ENCODE measurements at places on chromosomes 5 and 9.

DNA sequence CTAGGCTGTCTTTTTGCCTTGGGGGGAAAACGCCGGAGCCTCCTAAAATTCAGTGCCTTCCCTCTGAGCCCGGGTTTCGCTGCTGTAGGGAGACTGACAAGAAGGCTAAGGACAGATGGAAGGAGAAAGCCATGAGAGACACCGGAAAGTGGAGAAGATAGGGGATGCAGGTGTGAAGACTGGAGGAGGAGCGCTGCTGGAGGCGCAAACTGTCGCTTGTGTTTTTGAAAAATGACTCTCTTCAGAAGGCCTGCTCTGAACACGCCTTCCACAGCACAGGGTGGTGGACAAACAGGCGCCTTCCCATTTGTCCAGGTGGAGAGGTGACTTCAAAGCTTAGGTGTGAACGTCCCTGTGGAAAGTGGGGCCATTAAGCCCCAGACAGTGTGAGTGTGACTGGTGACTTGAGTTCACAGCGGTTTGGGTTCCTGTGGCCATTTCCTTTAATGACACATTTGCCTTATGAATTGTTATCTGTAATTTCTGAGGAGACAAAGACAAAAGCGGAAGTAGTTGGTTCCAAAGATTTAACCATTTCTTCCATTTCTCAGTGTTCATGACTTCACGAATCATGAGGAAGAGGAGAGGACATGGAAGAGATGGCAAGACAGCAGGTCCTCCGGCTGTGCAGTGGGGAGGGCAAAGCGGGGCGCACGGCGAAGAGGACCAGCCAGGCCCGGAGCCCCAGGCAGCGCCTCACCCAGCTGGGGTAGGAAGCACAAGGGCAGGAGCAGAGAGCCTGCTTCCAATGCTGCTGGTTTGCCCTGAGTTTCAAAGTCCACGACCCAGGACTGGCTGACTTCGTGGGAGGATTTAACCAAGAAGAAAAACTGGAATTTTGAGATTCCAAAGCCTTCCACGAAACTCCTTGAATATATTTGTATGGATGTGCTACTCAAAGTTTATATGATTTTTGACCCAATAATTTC lies 27.8 kb upstream of the SEMA4D start:
- DNase-seq, result no peak

- no peak for DNase-seq
These were observed 1852.8 kb downstream of the EFNA5 start for GRCh38 chr5:105817914-105818313.

- DNase-seq, result peak; percentile 97
These were observed 365.7 kb downstream of the SPATA31D1 start for GRCh38 chr9:82354279-82354659.

DNA sequence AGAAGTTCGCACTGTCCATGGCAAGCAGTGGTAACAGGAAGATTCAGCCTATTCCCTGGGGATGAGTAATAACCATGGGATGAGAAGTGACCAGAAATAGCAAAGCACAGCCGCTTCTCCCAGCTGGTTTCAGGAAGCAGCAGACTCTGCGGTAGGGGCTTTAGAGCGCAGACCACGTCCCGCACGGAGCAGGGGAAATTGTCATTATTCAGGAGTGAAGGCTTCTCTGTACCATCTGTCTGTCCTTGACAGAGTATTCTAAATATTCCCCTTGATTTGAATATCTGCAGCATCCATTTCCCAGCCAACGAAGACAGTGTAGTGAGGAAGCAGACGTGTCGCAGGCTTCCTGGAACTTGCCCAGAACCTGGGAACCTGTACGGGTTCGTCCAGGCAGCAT lies 159.6 kb downstream of the NXNL2 start:
- DNase-seq, result peak; percentile 69

GRCh38 chr9:74557571-74557970 lies 60.4 kb downstream of the RORB start:
- no peak for DNase-seq

DNA sequence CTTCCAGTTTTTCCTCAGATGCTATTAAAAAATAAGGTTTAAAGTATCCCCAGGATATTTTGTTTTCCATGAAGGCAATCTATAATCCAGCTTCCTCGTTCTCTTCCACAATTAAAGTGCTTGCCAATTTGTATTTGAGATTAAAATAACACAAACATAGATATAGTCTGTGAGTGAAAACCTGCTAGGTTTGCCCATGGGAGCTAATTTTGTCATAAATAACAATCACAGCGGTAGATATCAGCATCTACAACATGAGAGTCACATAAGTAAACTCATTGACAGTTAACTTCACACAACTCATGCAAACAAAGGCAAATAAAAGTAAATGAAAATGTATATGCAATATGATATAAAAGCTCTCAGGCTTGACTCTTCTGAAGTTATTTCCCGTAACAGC lies 29.2 kb upstream of the RASGRF2 start:
- no peak for DNase-seq

DNA sequence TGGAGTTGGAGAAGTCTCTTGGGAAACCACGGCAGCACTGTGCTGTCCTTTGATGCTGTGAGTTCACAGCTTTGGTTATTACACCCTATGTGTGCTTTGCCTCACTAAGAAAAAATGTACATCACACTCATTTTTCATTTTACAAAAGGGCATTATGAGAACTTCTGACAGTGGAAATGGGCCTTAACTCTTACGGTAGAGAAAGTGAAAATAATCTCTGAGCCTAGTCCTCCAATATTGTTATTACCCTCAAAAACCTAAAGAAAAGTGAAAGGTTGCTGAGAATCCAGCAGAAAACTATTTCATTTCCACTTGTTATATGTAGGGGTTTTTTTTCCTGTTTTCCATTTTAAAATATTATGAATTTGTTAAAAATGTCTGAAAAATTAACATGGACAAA lies 8.2 kb upstream of the OR13D1 start:
- DNase-seq, result no peak

DNA sequence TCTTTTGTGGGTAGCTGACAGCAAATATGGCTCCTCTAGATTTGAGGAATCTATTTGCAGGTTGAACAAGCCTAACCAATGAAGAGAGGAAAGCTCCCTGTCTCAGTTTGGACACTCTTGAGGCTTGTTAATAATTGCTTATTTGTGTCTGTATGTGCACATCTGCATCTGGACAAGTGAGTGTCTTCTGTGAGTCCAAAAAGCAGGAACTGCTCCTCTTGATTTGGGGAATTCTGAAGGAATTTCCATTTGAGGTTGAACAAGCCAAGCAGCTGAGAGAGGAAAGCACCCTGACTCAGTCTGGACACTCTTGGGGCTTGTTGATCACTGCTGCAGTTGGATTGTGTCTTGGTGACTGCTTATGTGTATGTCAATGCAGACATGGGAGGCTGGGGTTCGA lies 211.6 kb downstream of the DTWD2 start:
- no peak for DNase-seq

GRCh38 chr9:117546894-117547678 lies 132.2 kb upstream of the ASTN2 start:
- DNase-seq, result no peak

GRCh38 chr9:116945817-116946216 lies 258.7 kb downstream of the TRIM32 start:
- DNase-seq, result no peak

DNA sequence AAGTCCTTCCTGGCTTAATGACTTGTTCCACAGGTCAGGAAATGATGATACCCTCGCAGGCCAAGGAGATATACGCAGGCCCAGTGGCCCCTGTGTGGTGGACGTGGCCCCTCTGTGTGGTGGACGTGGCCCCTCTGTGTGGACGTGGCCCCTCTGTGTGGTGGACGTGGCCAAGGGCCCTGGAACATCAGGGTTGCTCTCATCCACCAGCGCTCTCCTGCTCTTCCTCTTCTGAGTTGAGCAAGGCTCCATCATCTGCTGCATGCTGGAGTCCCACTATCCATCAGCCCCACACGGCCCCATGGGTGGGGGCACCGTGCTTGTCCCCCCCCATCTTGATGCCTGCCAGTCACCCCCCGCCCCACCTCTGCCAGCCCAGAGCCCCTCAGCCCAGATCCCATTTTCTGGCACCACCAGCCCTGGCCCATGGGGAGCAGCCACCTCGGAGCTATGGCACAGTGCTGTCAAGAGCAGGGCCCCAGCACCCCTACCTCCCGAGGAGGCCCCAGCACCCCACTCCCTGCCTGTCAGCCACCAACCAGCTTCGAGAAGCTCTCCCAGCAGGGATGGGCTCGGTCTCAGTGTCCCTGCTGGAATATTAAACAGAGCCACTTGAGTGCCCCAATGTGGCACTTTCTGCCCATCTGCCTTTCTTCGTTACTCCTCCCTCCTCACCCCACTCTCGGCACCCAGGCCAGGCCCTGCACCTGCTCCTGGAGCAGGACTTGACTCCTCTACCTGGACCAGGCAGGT lies 8.1 kb downstream of the LRRC14B start:
- no peak for DNase-seq

- DNase-seq, result no peak
These were observed 37.4 kb downstream of the ZFAND5 start for GRCh38 chr9:72327631-72328030.

GRCh38 chr5:14678773-14679334 lies 14.3 kb downstream of the OTULIN start:
- DNase-seq, result no peak

GRCh38 chr9:107176436-107177151 lies 106.5 kb upstream of the RAD23B start:
- DNase-seq, result peak; percentile 81

DNA sequence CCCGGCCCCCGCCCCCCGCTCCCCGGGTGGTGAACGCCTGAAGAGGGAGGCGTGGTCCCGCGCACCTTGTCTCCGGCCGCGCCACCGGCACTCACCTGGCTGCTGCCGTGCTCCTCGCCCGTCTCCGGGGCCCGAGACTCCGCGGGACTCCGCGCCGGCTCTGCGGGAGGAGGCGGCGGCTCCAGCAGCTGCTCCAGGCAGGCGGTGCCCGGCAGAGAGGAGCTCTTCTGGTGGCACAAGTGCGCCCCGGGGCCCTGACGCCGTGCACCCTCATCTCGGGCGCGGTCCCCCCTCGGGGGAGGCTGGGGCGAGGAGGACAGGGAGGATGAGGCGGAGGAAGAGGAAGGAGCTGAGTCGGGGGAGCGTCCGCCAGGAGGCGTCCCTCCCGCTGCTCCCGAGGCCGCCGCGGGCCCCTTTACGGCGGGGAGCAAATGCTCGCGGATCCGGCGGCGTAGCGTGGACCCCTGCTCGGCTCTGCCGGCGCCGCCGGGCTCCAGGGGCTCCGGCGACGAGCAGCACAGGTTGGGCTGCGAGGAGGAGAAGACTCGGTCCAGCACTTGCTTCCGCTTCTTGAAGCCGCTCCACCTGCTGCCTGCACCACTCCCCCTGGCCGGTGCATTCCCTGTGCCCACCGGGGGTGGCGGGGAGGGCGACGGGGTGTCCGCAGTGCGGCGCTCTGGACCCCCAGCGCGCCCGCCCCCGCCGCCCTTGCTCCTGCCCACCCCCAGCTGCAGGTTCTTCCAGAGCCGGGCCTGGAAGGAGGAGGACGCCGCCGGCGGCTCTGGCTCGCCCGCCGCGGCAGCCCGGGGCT lies 928 bp downstream of the MCTP1 start:
- no peak for DNase-seq
